ENCODE measurements at places on chromosomes 3 and 15.

- DNase-seq = no peak
Observed at GRCh38 chr3:127174715-127175140, 18.2 kb upstream of the PRR23E start.

GRCh38 chr3:98779541-98780335 lies 16.6 kb downstream of the ST3GAL6 start:
- DNase-seq = no peak

GRCh38 chr3:182027366-182027765 lies 315.6 kb downstream of the SOX2 start:
- DNase-seq = no peak

GRCh38 chr3:162034368-162034767 lies 537.8 kb downstream of the OTOL1 start:
- DNase-seq = no peak

- DNase-seq = no peak
Observed at GRCh38 chr3:158312560-158313141, 202.8 kb downstream of the RSRC1 start.

- no peak for DNase-seq
Observed at GRCh38 chr3:169299129-169299528, 364.4 kb downstream of the MECOM start.

DNA sequence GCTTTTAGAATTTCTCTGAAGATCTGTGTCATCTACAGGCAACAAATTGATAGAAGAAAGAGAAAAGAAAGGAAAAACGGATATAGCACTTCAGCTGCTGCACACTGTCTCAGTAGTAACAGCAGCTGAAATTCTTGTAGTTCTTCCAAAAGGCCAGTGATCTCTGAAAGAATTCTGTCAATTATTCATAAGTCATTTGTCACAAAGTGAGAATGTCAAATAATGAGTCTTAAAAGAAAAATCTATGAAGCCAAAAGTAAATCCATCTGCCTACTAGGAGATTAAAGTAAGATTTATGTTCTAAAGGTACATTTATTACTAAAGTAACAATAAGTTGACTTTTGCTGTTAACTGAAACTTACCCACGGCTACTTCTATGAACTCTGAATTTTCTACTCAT lies 24.6 kb downstream of the IFT80 start:
- no peak for DNase-seq

DNA sequence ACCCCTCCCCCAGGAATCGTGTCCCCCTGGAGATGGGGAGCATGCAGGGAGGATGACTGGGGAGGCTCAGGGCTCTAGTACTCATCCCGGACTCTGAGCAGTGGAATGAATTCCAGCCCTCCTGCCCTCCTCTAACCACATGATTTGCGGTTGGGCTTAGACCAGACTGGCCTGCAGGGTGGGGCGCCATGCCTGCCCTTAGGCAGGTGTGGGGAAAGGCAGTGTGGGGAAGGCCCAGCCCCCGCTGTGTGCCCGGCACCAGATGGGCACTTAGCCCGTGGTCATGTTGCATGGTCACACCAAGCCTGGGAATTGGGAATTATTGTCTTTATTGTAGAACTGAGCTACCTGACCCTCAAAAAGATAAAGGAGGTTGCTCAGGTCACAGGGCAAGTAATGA lies 283.8 kb downstream of the TLE3 start:
- DNase-seq = no peak

- no peak for DNase-seq
Observed at GRCh38 chr3:38084334-38085310, 45.6 kb downstream of the DLEC1 start.

DNA sequence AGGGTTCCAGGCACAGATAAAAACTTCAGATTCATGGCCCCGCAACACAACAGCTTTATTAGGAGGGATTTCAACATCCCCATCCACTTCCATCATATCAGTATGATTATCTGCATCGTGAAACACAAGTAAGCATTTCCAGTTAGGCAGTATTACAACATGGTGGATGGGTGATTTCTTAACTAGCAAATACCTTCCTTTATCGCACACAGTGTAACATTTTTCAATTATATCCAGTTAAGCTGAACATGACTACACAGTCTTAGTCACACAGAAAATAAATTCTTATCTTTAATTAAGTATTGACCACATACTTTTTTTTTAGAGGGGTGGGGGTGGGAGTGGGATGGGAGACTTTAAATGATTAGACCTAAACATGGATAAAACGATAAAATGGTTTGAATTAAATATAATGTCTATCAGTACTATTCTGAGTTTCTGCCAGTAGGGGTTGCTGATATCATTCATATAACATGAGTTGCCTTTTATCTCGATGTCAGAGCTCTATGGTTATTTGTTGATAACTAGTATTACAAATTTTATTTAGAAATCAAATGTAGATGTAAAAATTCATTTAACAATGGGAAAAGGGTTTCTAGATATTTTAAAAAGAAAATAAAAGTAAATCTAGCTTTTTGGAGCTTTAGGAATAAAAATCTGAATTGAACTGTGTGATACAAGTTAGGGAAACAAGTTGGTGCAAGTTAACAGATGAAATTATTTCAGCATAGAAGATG lies 146.6 kb downstream of the TBL1XR1 start:
- no peak for DNase-seq

DNA sequence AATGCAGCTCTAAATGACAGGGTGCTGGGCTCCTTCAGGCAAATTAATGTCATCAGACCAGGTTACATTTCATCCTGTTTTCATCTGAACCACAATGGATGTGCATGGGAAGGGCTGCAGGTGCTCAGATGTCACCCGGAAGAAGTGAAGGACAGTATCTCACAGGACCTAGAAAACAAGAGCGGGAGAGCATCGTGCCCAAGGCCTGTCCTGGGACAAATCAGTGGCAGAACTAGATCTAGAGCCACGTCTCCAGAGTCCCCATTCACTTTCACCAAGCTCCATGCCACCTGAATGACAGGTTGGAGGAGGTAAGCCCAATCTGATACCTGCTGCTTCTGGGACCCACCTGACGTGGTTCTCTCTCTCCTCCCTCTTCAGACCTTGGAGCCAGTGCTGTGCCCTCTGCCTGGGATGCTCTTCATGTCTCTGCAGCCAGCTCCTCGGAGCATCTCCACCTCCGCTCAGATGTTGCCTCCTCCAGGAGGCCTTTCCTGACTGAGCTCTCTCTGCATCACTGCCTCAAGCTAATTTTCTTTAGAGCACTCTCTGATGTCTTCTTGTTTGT lies 77.3 kb downstream of the CPN2 start:
- no peak for DNase-seq

- DNase-seq = no peak
Observed at GRCh38 chr15:74873756-74874424, 725 bp upstream of the SCAMP2 start.

- DNase-seq = no peak
Observed at GRCh38 chr3:183265157-183265642, 12.1 kb downstream of the B3GNT5 start.

DNA sequence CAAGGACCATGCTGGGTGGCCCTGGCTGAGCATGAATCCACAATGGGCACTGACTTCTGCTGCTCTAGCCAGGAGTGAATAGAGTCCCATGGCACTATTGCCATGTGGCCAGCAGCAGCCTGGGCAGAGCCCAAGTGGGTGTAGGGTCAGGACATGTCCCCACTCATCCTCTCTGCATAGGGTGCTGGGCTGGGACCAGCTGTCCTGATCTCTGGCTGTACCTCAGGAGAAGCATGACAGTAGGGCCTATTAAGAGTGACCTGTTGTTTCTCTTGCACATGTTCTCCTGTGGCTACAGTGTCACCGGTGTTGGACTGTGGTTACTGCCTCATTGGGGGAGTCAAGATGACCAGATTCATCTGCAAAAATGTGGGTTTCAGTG lies 46.9 kb downstream of the DLEC1 start:
- no peak for DNase-seq

GRCh38 chr3:157542711-157543500 lies 39.7 kb upstream of the VEPH1 start:
- DNase-seq = no peak

DNA sequence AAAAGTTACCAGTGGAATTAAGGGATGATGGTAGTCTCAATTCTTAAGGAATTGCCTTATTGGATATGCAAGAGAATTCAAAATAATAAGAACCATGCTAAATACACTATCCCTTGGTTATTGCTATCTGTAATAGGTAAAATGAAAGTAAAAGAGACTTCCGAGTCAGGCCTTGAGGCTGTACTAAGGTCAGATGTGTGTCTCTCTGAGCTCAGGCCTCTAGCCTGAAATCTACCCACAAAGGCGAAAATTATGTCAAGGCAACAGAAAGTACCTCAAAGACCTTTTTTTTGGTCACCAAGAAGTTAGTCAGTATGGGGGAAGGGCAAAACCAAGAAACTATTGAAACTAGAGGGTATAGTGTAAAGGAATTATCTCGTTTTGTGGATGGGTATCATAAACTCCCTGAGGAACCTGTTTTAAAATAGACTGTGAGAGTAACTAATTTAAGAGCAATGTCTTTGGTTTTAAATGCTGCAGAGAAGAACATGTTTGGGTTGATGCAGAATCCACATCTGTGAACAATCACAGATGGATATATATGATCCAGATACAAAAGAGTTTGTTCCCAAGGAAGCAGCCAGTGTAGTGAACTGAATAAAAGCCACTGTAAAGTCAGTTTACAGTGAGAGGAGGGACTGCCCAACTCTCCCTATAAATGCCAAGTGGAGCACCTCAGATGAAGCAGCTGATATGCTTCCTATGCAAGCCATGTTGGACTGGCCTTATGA lies 382.3 kb upstream of the SEMA6D start:
- DNase-seq = no peak

- no peak for DNase-seq
Observed at GRCh38 chr3:58189691-58190090, 21.1 kb downstream of the DNASE1L3 start.

DNA sequence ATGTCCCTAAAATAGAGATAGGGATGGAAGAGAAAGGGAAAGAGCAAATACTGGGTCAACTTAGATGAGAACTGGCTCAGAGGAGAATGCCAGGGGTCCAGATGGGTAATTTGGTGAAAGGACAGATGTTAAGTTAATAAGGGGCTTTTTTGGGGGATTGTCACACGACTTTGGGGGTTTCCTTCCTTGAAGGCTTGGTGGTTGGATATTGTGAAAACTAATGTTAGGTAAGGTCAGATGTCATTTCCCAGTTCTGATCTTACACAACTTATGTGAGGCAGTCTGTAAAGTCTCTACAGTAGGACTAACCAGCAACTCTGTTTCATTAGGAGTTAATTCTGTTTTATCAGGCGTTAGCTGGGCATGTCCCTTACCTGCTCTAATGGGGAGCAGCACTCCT lies 231.1 kb downstream of the NR2F2 start:
- DNase-seq = no peak

DNA sequence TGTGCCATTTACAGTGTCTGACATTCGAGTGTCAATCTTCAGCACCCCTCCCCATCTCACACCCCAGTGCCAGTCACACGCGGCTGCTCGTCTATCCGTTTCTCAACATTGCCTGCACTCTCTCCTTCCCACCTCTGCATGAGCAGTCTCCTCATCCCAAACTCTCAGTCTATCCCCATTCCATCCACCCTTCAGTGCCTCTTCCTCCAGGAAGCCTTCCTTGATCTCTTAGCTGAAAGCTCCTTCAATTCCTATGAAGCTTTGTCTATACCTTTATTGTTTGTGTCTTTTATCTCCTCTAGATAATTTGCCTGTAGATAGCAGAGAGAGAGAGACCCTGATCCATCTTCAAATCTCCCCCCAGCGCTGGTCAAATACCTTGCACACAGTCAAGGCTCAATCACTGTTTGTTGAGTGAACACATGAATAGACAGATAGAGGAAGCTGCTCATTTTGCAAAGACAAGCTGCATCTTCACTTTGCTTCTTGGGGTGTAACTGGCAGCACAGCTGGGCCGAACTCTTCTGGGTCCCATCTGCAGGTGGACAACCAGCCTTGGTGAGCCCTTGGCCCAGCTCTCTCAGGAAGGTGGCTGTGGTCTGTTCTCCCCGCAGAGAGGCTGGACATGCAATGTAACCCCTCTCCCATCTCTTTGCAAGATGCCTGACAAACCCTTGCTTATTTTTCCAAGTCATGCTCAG lies 52.8 kb downstream of the ITGA11 start:
- no peak for DNase-seq

DNA sequence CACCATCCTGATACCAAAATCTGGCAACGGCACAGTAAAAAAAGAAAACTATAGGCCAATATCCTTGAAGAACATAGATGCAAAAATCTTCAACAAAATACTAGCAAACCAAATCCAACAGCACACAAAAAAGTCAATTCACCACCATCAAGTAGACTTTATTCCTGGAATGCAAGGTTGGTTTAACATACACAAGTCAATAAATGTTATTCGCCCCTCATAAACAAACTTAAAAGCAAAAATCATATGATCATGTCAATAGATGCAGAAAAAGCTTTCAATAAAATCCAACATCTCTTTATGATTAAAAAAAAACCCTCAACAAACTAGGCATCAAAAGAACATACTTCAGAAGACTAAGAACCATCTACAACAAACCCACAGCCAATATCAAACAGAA lies 252.9 kb downstream of the UACA start:
- no peak for DNase-seq

DNA sequence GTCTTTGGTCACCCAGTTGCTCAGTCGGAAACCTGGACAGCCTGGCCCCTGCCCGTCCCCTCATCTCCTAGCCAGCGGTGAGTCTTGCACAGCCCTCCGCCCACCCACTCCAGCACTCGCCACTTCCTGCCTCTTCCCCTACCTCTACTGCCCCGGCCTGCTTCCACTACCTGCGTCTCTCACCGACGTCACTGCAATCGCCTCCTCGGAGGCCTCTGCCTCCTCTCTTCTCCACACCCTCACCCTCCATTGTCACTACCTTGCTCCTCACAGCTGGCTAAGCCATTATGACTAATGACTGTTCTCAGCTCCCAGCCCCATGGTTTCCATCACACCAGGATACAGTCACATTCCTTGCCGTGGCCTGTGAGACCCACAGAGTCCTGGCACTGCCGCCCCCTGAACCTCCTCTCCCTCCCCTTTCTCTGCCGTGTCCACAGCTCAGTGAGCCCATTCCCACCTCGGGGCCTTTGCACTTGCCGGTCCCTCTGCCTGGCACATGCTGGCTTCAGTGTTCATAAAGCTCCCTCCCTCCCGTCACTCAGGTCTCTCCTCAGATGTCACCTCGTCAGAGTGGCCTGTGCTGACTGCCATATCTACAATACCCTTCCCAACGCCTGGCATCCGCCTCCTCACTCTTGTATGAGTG lies 104.8 kb downstream of the FBLN2 start:
- no peak for DNase-seq

- no peak for DNase-seq
Observed at GRCh38 chr3:128123156-128123537, 465 bp downstream of the RUVBL1 start.

DNA sequence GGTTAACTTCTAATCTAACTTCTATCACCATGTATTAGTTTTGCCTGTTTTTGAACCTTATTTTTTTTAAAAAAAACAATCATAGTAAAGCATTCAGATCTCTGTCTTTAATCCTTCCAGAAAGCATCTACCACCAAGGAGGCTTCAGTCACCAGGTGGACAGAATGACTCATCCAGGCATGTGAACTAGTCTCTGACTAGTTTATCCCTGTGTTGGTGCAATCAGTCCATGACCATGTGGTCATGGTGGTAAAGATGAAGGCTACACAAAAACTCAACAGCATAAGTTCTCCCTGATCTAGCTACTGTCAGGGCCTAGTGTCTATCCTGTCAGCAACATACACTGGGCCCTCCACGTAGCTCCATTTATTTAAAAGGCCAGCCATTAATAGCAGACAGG lies 750.6 kb downstream of the AGBL1 start:
- DNase-seq = no peak

All from activated CD8-positive, alpha-beta memory T cell treated with anti-CD3 and anti-CD28 coated beads for 1 hour (primary cell).